ENCODE measurements at places on chromosomes 7 and 10. TPM values are rescaled to one million over a fixed set of nuclear protein-coding genes. Genes with fewer than 3 reads are reported as not detected.

The AKR1C3 gene
- 1,217 TPM for total RNA-seq

The AIMP2 gene
- total RNA-seq: 98.8 TPM

The SFRP4 gene
- total RNA-seq: 3.3 TPM

The LDB3 gene
- total RNA-seq: not detected

The ESYT2 gene
- 57.4 TPM for total RNA-seq

The ITIH5 gene
- 0.16 TPM for total RNA-seq

The TAS2R3 gene
- not detected for total RNA-seq

All from A549 treated with CORT108297 at 1 μM for 4 hours (cell line).